ENCODE measurements at places on chromosomes 7 and 10.

DNA sequence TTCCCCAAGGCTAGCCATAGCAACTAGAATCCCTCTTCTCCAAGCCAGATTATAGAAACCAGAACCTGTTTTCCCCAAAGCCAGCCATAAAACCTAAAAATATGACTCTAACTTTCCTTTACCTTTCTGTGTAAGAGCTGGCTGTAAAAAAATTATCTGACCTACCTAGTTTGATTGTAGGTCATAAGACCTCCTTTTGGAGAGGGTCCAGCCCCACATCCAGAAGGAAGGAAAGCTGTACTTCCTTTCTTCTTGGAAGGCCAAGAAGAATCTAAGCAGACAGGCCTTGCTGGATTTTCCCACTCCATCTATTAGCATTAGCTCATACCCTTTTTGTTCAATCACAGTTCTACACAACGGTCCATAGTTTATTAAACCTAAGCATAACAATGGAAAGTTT lies 1006.3 kb downstream of the SORCS3 start:
- DNase-seq, result no peak

DNA sequence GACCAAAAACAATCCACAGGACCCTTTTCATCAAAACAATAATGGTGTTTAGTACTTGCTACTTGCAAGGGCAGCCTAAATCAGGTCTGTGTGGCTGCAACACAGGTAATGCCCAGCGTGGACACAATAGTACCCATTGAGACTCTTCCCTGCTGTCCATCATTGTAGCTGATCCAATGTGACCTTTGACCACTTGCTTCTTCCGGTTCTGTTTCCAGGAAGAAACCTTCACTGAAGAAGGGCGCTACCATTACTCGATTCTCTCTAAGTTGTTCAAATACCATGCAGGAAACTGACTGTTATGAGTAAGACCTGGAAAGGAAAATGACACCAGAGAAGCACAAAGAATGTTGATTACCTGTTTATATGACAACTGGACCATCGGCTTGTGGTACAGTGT lies 1077.3 kb downstream of the KCNMA1 start:
- DNase-seq, result no peak

DNA sequence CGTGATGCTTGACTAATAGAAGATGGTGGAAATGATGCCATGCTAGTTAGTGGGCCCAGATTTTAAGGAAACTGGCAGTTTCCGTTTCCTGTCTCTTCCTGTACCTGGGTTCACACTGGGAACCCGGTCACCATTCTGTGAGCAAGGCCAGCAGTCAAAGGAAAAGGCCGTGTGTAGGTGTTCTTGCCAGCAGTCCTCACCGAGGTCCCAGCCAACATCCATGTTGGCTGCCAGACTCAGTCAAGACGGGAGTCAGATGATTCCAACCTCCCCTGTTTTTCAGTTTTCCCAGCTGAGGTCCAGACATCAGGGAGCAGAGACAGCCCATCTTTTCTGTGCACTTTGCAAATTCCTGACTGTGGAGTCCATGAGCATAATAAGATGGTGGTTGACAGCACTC lies 15.2 kb upstream of the PILRB start:
- DNase-seq, result no peak

GRCh38 chr10:31947144-31947926 lies 18.7 kb upstream of the ARHGAP12 start:
- no peak for DNase-seq

- no peak for DNase-seq
Observed at GRCh38 chr7:76065016-76065612, 17.2 kb downstream of the MDH2 start.

GRCh38 chr7:82247814-82248433 lies 195.7 kb downstream of the CACNA2D1 start:
- DNase-seq, result no peak

Data from activated CD4-positive, CD25-positive, alpha-beta regulatory T cell treated with anti-CD3 and anti-CD28 coated beads, Interleukin-2, amount 50 U/mL, for 72 hours (primary cell).